ENCODE measurements at places on chromosomes 6 and 20.

GRCh38 chr6:135994857-135995544 lies 143.5 kb downstream of the PDE7B start:
- no peak for DNase-seq

- no peak for DNase-seq
Measured at GRCh38 chr6:56837322-56837894, 117.5 kb upstream of the BEND6 start.

DNA sequence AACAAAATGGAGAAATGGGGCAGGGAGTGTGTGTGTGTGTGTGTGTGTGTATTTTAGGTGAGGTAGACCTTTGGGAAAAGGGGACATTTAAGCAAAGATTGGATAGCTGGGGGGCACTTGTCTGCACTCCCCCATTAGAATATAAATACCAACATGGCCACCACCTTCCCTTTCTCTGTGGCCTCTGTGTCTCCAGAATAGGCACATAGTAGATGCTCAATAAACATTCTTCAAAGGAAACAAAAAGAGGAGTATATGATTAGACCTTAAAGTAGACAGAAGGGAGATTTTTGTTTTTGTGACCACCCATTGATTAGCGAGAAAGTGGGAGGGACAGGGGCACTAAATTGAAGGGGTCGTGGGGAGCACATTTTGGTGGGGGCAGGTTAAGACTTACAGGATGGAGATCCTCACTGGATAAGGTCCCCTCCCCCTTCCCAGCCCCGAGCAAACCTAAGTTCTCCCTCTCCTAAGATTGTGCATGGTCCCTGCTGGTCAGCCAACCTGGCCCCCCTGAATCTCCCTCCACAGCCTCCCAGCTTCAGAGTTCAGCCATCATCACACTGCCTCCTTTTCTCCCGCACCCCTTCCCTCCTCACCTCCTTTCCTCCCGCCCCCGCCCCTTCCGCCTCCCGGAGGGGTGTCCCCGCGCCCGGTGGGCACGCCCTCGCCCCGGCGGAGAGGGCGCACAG lies 514 bp upstream of the TSHZ2 start:
- DNase-seq, result no peak

GRCh38 chr20:3371754-3372153 lies 35.7 kb downstream of the DNAAF9 start:
- DNase-seq, result no peak

- DNase-seq, result no peak
Measured at GRCh38 chr6:123343836-123344235, 292.9 kb downstream of the TRDN start.

- DNase-seq, result no peak
Measured at GRCh38 chr20:49297605-49298530, 20.0 kb upstream of the ZNFX1 start.

DNA sequence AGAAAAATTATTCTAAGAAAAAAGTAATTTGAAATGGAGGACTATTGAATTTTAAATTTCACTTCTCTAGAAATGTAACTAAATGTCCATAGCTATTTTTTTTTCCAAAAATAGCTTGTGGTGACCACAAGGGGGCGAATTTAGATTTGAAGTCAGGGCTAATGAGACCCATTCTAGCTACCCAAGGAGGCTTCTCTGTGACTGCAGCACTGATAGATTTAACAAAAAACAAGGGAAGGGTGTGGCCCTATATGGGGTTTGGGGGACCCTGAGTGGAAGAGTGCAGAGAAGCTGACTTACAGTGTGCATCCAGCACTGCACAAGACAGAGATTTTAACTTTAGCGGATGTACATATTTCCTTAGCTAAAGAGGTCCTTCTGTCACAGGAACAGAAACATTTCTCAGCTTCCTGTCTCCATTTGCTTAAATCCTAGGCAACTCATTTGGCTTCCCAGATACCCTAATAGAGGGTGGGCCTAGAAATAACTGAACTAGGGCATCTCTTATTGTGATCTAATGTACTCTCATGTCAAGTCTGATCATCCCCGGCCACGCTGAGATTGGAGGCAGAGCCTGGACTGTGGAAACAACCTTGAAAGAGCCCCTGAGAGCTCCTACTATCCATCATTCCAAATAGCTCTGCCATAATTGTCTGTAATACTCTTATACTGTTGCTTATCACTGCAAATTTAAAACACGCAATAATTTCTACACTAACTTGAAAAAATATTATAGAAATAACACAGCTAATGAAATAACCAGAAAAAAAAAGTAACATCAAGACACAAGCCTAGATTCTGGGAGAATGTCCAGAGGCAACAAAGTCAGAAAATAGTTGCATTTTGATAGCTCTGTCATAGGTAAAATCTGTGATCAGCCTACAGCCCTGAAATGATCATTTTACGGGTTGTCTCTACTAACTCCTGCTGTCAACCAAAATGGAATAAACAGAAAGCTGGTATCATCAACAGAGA lies 93.6 kb downstream of the SNAP91 start:
- peak; percentile 16 for DNase-seq

DNA sequence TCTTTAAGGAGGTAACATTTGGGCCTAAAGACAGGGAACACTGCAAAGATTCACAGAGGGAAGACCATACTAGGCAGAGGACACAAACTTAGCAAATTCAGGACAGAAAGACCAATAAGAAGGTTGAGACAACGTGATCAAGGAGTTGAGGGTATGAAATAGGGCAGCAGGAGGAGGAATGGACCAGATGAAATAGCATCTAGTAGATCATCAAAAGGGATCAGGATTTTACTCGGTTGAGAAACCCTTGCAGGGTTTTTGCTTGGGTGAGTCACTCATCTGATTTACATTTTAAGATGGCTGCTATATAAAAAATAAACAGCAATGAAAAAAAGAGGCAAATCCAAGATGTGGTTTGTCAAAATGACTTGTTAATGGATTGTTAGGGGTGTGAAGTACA lies 4.7 kb downstream of the BCLAF1 start:
- no peak for DNase-seq

- DNase-seq, result peak; percentile 84
Measured at GRCh38 chr20:17636523-17637412, 45.3 kb downstream of the RRBP1 start.

DNA sequence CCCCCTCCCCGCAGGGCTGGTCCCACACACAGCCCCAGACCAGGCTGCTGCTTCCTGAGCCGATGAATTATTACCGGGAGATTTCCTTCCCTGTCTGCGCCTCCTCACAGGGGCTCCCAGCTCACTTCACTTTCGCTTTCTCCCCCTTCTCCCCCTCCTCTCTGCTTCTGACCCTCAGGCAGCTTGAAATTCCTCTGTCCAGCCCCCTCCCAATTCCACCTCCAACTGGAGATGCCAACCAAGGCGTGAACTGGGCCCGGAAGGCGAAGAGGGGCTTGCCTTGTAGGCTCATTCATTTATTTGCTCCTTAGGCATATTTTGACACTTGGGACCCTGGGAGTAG lies 1.7 kb upstream of the TCF15 start:
- DNase-seq, result peak; percentile 86

- no peak for DNase-seq
Measured at GRCh38 chr20:15251171-15251570, 913.8 kb upstream of the FLRT3 start.

DNA sequence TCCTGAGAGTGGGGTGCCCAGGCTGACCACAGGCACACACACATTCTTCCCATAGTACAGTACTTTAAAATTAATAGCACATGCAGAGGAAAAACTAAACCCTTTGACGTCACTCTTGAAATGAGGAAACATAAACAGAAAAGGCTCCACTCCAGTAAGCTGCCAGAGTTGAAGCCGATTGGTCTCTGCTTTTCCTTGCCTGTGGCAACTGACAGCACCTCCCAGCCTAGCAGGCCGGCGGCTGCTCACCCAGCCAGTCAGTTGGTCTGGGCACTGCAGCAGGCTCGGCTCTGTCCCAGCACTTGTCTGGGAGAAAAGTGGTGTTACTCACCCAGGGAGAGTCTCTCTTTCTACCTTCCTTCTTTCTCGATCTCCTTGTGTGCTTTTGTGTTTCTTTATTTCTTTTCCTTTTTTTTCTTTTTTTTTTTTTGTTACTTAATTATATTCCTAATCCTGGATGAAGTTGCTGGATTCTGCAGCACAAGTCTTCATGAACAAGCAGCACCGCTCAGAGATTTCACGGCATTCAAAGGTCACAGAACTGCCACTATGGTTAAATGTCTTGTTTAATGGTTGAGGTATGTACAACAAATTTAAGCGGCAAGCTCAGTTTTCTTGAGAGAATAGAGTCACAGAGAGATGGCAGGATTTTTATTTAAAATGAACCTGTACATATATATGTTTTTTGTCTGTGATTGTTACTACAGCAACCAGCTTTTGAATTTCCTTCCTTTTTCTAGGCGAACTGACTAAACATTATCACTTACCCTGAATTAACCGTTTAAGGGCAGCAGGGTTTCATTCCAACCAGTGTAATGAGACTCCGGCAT lies at the start of gene PDE7B:
Gene PDE7B, plus strand, starts transcription at position 260 of the 830 bp plus-strand sequence.
- DNase-seq, result peak; percentile 79

- DNase-seq, result no peak
Measured at GRCh38 chr20:39052676-39053075, 90.5 kb downstream of the DHX35 start.

DNA sequence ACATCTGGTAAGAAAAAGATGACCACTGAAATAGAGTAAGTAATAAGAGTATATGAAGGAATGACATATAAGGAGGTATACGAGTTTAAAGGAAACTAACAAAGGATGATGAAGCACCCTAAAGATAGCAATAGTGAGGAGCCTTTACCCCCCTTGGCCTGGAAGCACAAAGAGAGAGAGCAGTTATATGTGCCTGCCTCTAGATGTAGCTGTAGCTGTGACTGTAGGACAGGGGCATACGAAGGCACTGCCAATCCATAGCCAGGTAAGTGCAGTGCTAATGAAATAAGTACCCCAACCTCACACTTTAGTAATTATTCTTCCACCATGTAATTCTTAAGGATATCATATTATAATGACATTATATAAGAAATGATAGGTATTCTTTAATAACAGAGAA lies 90.1 kb upstream of the FKBP1C start:
- no peak for DNase-seq

GRCh38 chr6:152391179-152391880 lies 245.8 kb downstream of the SYNE1 start:
- DNase-seq, result no peak

DNA sequence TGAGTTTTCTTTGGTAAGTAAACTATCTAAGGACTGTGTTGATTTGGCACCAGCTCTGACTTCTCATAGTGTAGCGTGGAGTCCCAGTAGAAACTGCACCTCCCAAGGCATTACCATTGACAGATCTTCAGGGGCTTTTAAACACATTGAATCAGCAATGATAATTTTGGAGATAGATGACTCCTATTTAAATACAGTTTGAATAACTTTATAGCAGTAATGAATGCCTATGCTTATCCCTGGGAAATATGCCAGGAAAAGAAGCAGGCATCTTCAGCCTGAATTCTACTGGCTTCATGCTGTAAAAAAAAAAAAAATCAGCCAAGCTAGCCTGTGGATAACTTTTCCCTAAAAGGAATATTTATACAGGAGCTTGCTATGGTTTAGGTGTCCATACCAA lies 895.9 kb downstream of the EYS start:
- no peak for DNase-seq

- DNase-seq, result no peak
Measured at GRCh38 chr20:24730750-24731149, 218.3 kb upstream of the CST7 start.

DNA sequence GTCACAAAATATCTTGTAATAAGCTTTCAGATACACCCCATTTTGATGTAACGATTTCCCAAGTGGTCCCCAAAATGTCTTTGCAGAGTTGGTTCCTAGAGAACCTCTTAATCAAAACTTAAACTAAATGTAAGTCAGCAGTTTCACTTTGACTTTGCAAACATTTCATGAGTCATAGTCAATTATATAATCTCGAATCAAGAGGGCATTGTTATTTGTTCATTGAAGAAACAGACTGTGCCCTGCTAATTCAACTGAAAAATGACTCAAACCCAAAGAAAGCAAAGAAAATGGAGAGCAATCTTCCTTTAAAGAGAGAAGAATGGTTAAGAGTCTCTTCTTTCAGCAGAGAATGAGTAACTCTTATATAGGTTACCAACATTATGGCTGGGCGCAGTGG lies 58.3 kb downstream of the IPCEF1 start:
- no peak for DNase-seq

- no peak for DNase-seq
Measured at GRCh38 chr20:33869283-33869682, 58.1 kb downstream of the CHMP4B start.

GRCh38 chr6:146883640-146884531 lies 285.1 kb downstream of the ADGB start:
- DNase-seq, result no peak

- DNase-seq, result no peak
Measured at GRCh38 chr6:137894779-137895385, 27.8 kb downstream of the TNFAIP3 start.

GRCh38 chr6:11432091-11432490 lies 105.5 kb upstream of the TMEM170B start:
- DNase-seq, result no peak

DNA sequence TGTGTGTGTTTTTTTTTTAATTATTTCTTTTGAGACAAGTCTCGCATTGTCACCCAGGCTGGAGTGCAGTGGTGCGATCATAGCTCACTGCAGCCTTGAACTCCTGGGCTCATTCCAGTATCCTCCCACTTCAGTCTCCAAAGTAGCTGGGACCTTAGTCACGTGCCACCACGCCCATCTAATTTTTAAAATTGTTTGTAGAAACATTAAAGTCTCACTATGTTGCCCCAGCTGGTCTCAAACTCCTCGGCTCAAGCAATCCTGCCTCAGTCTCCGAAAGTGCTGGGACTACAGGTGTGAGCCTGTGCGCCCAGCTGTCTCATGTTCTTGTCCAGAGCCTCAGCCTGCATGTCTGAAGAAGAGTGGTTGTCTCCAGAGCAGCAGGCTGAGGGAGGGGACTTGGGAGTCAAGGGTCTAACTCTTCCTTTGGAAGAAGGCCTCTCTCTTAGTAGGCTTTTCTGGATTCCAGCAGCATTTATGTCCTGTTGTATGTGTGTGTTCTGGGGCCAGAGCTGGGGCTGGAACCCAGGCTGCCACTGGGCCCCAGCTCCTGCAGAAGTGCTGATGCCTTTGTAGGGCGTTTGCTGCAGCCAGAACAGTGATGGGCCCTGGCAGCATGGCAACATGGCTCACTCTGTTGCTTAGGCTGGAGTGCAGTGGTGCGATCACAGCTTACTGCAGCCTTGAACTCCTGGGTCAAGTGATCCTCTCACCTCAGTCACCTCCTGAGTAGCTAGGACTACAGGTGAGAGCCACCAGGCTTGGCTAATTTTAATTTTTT lies 5.4 kb downstream of the DNMT3B start:
- DNase-seq, result no peak

DNA sequence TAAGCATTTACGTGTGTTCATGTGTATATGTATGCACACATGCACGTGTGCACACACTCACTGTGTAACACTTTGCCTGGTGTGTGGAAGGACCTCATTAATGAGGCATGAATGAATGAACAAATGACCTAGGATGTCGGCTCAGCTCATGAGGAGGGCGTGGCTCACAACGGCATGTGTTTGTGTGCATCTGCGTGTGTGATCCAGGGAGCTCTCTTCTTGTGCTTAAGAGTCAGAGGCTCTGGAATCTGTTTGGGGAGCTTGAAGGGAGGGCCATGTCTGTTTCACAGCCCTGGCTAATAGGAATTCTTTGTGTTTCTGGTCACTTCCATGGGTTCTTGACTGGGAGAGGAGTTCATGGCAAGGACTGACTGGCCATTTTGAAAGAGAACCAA lies 32.7 kb downstream of the TOX2 start:
- DNase-seq, result no peak

- DNase-seq, result no peak
Measured at GRCh38 chr6:43673444-43674084, 14.0 kb downstream of the MRPS18A start.

GRCh38 chr6:5828296-5828695 lies 178.4 kb downstream of the NRN1 start:
- no peak for DNase-seq
